Stimulated activated CD8-positive, alpha-beta memory T cell treated with anti-CD3 and anti-CD28 coated beads, Interleukin-7, amount 100 ng/mL, for 1 hour (primary cell): ENCODE measurements at places on chromosomes 12 and 14.

DNA sequence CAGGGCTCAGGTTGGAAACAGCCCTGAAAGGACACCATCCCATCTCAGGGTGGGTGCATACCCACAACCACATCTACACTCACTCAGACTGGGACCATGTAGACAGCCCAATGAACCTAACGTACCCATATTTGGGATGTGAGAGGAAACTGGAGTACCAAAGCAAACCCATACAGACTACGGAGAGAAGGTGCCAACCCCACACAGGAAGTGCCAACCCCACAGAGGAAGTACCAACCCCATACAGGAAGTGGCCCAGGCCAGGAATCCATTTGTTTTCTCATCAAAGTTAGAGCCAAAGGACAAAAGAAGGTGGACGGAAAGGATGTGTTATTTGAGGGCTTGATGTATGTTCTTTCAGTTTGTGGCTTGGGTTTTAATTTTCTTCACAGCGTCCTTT lies 19.5 kb upstream of the SPIC start:
- no peak for DNase-seq

DNA sequence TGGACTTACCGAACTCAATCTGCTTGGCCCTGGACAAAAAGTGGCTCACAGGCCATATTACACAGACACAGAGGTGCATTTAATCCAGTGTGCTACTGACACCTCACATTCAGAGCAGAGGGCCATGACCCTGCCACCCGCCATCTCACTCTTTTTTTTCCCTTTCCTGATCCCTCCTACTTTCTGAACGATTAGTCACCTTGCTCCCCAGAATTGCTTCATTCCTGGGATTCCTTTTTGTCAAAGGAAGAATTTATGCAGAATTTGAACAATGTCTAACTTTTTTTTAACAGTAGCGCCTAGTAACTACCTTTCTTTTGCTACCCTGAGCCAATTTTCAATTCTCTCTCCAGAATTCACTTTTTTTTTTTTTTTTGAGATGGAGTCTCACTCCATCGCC lies 4.6 kb downstream of the PKP2 start:
- DNase-seq = no peak

DNA sequence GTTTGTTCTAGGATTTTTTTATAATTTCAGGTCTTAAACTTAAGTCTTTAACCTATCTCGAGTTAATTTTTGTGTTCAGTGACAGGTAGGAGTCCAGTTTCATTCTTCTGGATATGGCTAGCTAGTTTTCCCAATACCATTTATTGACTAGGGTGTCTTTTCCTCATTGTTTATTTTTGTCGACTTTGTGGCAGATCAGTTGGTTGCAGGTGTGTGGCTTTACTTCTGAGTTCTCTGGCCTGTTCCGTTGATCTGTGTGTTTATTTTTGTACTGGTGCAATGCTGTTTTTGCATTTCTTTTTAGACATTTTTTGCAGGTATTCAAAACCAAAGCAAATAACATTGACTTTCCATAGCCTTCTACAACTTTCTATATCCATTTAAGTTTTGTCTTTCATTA lies 121.7 kb downstream of the ETNK1 start:
- no peak for DNase-seq

GRCh38 chr14:76304536-76305267 lies 71.2 kb upstream of the ESRRB start:
- no peak for DNase-seq

GRCh38 chr12:52865090-52865944 lies 16.5 kb upstream of the KRT78 start:
- DNase-seq = no peak

DNA sequence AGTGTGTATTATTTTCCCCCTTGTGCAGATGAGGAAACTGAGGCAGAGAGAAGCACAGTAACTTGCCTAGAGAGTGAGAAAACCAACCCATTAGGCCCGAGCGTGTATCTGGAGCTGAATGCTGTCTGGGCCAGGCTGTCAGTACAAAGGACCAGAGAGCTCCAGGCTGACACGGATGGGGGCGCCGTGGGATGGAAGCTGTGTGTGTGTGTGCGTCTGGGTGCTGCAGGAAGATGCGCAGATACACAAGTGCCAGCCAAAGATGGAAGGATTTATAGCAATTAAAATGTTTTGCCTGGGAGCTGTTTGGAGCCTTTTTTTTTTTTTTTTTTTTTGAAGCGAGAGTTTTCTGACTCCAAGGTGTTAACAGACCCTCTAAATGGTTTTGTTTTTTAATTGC lies 53.7 kb upstream of the GPATCH2L start:
- no peak for DNase-seq

DNA sequence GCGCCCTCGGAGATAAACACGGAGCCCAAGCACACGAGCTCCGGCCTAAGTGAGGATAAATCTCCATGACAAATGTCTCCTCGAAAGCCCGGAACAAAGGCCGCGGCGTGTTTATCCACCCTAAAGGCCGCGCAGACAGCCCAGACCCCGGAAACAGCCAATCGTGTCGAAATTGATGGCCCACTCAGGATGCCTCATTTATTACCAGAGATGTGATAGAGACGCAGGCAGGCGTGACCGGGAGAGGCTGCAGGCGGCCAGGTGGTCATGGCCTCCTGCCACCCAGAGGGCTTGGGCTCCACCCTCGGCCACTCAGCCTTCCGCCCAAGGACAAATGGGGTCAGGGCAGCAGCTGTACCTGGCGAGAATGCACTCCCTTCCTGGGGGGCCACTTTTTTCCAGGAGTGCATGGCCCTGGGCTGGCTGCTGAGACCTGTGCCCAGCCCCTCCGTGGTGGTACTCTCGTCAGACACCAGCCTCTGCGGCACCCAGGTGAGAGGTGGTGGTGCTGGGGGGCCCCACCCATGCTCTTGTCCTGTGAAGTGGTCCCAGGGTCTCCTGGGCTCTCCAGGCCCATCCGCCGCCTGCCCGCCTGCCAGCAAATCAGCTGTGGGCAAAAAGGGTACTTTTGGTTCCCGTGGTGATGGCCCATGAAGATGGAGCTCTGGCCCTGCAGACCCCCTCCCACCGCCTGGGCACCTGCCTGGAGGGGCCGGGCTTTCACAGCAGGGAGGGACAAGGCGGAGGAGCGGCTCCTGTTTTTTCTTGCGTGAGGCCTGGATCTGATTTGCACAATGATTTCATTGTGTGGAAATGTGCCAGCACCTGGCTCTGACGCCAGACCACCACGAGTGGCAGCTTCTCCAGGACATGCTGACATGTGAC lies 211.5 kb upstream of the C14orf180 start:
- no peak for DNase-seq

DNA sequence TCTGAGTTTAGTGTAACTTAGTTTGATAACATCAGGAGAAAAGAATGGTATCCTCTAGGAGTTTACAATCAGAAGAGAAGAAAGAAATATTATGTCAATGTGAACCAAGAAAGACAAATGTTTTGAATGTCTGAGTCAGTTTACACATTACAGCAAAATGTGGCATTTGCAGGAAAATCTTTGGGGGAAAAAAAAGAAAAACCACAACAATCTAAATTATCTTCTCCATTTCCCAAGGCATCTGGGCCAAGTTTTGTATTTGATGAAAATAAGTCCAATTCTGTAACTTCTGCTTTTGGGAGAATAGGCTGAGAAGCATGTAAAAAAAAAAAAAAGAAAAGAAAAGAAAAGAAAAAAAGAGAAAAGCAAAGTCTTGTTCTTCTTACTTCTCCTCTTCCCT lies 58.8 kb upstream of the FLRT2 start:
- no peak for DNase-seq

DNA sequence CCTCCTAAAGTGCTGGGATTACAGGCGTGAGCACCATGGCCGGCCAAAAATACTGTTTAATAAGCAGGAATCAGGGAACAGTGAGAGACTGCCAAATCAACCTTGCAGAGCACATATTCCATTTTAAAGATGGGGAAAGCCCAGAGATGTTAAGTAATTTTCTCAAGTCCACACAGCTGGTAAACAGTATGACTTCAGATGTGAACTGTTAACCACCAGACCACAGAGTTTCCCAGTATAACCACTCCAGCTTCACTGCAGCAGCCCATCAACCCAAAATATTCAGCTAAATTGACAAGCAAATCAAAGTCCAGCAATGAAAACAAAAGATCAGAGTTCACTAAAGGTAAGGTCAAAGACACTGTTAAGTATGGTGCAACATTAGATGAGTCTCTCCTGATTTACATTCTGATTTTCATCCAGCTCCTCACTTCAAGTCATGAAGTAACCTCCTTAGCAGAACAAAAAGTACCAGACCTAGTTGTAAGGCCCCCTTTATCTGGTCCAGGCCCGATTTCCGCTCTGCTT lies 82.1 kb downstream of the TRAFD1 start:
- DNase-seq = no peak

GRCh38 chr12:58206876-58207275 lies 265.5 kb downstream of the ATP23 start:
- no peak for DNase-seq

GRCh38 chr14:76235628-76236027 lies 83.9 kb downstream of the GPATCH2L start:
- no peak for DNase-seq

DNA sequence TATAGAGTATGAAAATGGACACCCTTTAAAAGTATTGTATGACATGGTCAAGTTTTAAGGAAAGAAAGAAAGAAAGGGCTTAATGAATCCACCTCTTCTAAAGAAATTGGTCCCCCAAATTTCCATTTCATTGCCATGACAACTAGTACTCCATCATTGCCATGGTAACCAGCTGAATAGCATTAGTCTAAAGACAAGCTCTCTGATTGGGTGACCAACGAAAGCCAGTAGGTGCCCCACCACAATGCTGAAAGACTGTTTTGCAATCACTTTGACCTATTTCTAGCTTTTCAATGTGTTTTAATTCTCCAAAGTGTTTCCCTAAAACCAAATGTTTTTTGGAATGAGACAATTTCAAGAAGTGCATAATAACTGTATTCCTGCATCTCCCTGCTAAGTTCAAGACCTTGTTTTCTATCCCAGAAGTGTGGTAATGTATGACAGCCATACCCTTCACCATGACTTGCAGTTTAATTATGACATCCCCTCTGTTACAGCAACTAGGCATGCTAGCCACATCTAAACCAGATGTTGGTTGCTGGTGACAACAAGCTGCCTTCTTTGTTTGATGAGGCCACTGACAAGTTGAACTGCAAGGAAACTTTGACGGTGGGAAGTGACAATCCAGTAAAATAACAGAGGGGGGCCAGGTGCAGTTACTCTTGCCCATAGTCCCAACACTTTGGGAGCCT lies 46.7 kb downstream of the KICS2 start:
- no peak for DNase-seq

DNA sequence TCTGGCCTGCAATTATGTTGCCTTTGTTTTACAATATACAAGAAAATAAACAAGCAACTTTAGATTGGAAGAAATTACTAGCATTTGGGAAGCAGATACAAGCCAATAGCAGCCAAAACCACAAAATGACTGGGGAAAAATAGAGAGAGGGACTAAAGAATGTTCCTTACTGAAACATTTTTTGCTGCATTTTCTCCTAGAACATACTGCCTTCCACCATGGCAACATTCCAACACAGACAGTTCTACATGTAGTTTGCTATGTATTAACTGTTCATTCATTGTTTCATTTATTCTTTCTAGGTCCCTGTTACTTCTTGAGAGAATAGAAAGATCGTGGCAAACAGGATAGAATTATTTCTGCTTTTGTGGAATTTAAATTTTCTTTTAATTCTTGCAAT lies 530.2 kb downstream of the RPS29 start:
- DNase-seq = no peak

GRCh38 chr12:70354787-70355186 lies 11.3 kb upstream of the KCNMB4 start:
- DNase-seq = no peak

GRCh38 chr14:61227884-61228591 lies 53.1 kb downstream of the TMEM30B start:
- DNase-seq = no peak

DNA sequence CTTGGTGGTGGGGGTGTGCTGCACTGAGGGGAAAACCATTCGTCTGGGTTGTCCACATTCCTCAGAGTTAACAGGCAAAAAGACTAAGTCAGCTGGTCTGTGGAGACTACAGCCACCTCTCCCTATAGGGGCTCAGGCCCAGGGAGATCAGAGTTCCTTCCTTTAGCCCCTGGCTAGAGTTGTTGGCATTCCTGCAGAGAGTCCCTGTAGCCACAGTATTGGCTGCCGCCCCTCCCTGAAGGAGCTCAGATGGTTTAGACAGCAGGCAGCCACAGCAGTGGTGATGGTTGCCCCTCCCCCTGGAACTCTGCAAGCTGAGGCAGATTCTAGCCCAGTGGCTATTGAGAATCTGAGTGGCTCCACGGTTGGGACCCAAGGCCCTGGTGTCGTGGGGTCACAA lies 1072.5 kb upstream of the ATXN7L3B start:
- no peak for DNase-seq

DNA sequence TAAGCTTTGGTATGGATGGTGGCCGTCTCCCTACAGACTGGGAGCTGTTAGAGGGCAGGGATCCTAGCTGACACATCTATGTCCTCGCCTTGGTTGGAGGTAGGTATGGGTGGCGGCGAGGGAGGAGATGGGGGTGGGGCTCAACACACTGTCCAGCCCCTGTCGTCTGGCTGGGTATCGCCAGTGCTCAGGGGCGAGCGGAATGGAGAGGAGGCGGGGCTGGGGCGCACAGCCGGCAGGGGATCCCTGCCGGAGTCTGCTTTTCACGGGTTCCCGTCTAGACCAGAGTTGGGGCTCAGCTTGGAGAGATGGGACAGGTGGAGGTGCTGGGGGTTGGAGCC lies 16.1 kb downstream of the TAMALIN start:
- no peak for DNase-seq

- no peak for DNase-seq
Observed at GRCh38 chr14:55936691-55937090, 181.5 kb upstream of the PELI2 start.

DNA sequence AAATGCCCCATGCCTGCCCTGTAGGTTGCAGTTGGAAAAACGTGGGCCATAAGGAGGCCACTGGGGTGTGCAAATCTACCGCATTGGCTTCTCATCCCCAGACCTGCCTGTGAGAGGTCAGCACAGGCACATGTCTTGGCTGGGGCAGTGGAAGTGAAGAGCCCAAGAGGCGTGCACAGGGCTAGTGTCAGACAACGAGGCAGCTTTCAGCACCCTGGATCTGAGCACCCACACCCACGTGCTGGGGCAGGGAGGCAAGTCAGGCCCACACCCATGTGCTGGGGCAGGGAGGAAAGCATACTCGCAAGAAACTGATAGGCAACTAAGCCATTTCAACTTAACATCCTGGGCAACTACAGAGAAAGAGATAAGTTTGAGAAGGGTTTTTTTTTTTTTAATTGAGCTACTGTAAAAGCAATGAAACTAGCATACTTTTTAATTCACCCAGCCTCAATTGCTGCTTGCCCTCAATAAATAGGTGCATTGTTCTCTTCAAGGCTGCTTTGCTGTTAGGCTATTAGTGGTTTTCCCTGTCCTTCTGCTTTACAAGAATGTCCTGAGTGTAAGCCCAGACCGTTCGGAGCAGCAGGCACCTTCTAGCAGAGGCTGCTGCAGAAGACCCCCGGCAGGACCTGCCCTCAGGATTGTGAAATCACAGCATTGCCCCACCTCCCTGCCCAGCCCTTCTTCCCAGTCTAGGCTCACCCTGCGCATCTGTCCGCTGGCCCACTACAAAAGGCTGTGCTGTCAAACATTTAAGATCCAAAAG lies 355.3 kb upstream of the FKBP4 start:
- no peak for DNase-seq

GRCh38 chr12:53989227-53990113 lies 4.5 kb downstream of the HOXC10 start:
- DNase-seq = no peak

GRCh38 chr12:113163030-113163360 lies 13.5 kb downstream of the CFAP73 start:
- no peak for DNase-seq

- DNase-seq = peak; percentile 38
Observed at GRCh38 chr12:103495469-103496456, at the start of gene C12orf42. C12orf42 (minus strand) TSS chr12:103495968; CDS start chr12:103478426, 17,542 bp downstream.
